NCI-H1436 treated with DMSO at 0.1 percent for 48 hours (cell line): ENCODE measurements at places on chromosomes 11 and 22.

DNA sequence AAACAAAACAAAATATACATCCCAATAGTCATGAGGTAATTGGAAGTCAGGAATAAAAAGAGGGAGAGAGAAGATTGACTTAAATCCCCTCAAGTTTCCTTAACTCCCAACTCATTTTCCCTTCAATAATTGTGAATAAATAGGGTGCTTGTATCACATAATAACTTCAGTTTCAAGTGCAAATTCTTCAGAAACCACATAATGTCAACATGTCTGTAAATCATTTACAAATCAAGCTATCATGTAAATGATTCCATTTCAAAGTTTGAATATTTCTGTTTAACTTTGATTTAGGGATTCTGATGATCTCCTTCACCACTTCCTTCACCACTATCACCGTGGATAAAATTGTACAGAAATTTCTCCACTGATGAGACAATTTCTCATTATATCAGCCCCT lies 23.2 kb downstream of the CASP5 start:
- no peak for DNase-seq

GRCh38 chr22:37420686-37421467 lies 6.4 kb downstream of the ELFN2 start:
- no peak for DNase-seq

GRCh38 chr22:44426981-44427380 lies 71.1 kb downstream of the RTL6 start:
- no peak for DNase-seq

GRCh38 chr11:8313504-8314090 lies 49.9 kb upstream of the LMO1 start:
- no peak for DNase-seq

- no peak for DNase-seq
Measured at GRCh38 chr11:2386591-2386990, 9.5 kb downstream of the CD81 start.

DNA sequence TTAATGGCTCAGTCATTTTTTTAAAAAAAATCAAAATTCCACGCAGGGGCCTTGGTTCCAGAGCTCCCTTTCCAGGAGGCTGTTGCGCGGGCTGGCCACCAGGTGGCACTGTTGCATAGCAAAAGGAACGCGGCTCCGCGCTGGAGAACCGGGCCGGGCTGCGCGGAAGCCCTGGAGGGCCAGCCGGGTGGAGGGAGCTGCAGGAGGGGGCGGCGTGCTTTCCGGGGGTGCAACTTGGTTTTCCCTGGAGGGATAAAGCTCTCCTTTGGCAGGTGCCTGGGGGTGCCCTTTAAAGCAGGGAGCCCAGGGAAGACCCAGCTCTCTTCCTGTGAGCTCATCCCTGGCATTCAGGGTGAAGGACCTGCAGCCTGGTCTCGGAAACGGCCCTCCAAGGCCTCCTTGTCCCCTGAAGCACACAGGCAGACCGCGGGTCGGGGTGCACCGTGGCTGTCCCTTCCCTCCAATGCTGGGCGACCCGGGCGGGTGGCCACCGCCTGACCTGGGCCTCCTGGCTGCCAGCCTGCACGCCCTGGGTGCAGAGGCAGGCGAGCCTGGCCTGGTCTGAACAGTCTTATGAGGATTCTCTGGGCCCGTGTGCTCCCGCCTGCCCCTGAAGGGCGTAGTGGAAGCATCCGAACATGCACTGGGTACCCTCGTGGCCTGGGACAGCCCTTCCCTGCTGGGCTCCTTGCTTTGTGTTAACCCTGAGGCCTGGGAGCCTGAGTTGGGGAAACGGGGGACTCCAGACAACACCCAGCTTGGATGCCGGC lies 23.4 kb downstream of the KRTAP5-5 start:
- no peak for DNase-seq

- DNase-seq = no peak
Measured at GRCh38 chr11:96105197-96105895, 181.4 kb upstream of the MTMR2 start.

GRCh38 chr11:75925785-75926164 lies 110.8 kb downstream of the UVRAG start:
- no peak for DNase-seq

DNA sequence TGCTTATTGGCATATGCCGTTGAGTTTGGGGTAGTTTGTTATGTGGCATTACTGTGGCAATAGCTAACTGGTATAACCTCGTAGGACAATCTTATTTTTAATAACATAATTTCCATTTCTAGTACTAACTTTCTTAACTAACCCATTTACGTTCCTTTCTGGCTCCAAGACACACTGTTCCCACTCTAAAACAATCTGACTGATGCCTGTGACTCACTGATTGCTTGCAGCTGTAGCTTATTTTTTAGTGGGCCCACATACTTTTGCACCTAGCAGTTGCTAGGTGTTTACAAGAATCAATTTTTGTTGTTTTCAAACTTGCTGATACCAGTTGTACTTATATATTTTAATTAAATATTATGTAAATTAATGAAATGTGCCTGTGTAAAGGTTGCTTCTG lies 52.2 kb downstream of the FAT3 start:
- DNase-seq = no peak

- DNase-seq = no peak
Measured at GRCh38 chr11:121743285-121743684, 290.5 kb upstream of the SORL1-AS1 start.

DNA sequence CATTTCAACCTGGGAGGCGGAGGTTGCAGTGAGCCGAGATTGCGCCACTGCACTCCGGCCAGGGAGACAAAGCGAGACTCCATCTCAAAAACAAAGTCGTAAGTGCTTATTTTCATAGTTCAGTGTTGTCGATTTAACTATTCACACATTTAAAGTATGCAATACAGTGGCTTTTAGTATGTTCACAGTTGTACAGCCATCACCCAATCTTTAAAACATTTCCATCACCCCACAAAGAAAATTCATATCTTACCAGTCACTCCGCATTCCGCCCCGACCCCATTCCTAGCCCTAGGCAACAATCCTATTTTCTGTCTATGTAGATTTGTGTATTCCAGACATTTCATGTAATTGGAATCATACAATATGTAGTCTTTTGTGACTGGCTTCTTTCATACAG lies 11.9 kb downstream of the IPO7 start:
- DNase-seq = no peak

DNA sequence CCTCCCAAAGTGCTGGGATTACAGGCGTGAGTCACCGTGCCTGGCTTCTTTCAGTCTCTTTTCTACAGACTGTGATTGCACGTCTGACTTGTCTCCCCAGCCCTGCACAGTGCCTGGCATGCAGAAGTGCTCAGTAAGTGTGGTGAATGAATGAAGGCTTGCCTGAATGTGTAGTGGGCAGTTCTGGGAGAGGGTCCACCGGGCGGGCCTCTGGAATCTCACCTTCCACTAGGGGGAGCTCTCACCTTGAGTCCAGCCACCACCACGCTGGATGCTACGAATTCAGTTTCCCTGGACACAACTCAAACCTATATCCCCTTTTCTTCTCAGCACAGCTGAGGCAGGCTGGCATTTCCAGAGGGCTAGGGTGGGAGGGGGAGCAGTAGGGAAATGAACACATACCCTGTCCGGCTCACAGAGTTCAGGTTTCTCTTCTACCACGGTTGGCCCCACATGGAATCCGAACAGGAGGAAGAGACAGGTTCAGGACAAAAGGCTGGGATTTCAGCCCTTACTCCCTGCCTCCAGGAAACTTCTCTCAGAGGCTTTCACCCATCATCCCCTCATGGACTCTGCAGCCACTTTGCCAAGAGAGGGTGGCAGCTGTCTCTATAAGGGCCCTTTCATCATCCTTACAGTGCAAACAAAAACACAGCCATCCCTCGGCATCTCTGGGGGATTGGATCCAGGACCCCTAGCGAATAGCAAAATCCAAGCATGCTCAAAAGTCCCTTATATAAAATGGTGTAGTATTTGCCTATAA lies 86.8 kb downstream of the NECTIN1 start:
- no peak for DNase-seq

- no peak for DNase-seq
Measured at GRCh38 chr11:111514216-111515031, at the start of gene HOATZ. Gene HOATZ, plus strand, starts transcription at chr11:111514778. Its CDS starts 7 bp downstream, at chr11:111514785.

- DNase-seq = no peak
Measured at GRCh38 chr11:10722307-10722706, 28.7 kb upstream of the CTR9 start.

DNA sequence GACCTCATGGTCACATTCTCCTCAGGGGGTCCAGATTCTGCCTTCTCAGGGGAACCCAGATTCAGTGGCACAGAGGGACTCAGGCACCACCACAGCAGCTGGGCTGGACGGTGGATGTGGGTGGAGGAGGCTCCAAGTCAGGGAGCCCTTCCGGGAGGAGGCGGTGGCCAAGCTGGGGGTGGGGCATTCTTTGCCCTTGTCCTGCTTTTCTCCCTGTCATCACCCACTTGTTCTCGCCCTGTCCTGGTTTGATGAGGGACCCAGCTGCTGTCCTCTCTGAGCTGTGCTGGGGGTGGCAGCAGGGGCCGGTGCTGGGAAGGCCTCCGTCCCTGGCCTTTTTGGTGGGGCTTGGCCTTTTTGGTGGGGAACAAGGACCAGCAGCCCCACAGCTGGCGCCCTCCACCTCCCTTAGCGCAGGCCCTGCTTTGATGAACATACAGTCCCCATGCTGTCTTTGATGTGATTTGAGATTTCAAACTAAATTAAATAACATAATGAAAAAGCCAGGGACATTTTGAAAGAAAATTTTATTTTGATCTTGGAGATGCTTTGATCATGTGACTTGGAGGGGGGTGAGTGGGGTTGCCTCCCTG lies 1168.2 kb downstream of the BRD1 start:
- DNase-seq = no peak

GRCh38 chr11:67451658-67451976 lies 912 bp downstream of the GPR152 start:
- no peak for DNase-seq

- DNase-seq = no peak
Measured at GRCh38 chr22:26362471-26362870, 66.6 kb upstream of the ASPHD2 start.

DNA sequence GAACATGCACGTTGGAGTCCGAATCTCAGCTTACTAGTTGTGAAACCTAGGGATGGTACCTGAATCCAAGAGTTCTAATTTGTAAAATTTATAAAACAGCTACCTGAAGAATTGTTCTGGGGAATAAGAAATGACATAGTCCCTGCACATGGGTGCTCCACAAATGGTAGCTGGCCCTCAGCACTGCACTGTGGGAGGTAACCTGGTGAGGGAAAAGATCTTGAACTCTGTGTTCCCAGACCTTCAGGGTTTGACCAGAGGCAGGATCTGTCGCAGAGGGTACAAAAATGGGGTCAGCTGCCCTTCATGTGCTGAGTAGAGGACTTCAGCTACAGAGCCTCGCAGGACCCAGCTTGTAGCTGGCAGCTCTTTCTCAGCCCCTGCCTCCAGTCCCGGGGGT lies 73.5 kb downstream of the USP35 start:
- no peak for DNase-seq

DNA sequence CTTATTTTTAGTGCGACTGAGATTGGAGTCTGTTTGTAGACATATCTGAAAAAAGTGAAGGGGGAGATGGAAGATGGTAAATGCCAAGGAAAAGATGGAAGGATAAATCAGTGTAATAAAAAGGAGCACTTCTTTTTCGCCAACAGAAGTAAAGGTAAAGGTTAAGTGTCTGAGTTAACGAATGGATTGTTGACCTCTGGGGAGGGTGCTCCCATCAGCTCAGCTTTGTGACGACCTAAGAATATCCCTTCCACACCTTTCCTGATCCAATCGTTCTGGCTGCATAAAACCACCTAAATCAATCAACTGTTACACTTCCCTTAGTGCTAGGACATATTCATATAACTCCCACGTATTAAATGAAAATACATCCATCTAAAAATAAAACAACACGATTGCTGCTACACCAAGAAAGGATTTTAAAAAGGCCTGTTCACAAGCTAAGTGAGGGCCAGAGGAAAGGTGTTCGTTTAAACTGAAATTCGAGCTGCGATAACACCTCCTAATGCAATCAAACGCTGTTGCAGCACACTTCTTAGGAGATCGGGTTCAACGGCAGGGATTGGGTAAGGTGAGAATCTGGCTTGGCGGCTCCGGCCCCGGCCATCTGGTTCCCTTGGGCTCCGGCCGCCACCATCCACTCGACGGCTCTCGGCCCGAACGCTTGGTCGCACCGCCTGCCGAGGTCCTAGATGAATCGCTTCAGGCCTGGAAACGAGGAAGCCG lies 658 bp downstream of the C11orf71 start:
- peak; percentile 9 for DNase-seq

- no peak for DNase-seq
Measured at GRCh38 chr22:19361501-19362103, 69.9 kb downstream of the HIRA start.

DNA sequence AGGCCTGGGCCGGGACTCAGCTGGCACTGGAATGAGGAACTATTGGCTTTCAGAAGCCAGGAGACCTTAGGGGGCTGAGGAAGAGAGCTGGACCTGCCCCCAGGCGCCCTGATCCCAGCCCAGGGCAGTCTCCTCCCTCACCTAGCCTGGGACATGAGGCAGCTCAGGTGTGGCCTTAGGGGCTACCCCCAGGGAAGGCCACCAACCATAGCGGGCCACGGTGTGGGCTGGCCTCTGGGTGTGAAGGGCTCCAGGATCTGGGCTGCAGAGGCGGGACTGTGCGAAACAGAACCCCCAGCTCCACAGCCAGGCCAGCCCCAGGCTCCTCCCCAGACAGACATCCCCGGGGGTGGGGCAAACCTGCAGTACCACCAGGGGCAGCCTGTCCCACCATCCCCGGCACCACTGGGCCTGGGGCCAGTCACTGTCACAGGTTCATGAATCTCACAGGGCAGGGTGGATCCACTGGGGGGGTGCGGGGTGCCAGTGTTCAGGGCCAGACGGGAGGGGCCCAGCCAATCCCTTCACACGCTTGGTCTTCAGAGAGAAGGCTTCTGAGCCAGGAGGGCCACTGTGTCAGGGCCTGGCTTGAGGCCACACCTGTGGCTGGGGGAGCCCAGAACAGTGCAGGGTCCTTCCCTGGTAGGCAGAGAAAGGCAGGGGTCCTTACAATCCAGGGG lies 3.5 kb downstream of the PLXNB2 start:
- no peak for DNase-seq

- DNase-seq = no peak
Measured at GRCh38 chr11:69542314-69543168, 61.1 kb downstream of the LINC01488 start.

DNA sequence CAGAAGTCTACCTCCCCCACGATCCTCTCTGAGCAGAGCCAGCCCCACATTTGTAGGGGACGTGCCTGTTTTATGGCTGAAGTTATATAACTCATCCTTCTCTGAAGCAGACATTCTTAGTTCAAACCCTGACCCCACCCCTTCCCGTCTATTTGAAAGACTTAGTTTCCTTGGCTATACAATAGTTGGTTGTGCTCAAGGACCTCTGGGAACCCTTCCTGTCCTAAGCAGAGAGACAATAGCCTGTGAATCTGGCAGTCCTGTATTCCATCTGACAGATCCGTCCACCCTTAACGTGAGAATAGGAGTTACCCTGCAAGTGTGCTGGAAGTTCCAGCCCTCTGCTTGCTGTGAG lies 75.2 kb downstream of the MN1 start:
- DNase-seq = no peak
